ENCODE measurements at places on chromosomes 4 and X. TPM values are rescaled to one million over a fixed set of nuclear protein-coding genes. Genes with fewer than 3 reads are reported as not detected.

DNA sequence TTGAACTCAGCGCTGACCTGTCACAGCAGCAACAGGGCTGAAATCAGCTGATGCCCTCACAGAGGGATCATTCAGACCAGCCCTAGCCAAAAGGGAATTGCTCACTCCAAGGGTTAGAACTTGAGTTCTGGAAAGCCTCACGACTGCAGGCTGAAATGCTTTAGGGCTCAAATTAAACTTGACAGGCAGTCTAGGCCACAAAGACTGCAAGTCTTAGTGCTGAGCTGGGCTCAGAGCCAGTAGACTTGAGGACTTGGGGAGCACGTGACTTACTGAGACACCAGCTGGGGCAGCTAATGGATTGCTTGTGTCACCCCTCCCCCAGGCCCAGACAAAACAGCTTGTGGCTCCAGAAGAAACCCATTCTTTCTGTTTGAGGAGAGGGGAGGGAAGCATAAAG lies 119.0 kb upstream of the SLC6A14 start:
- no peak for DNase-seq

Gene WDFY3
- 38.2 TPM for total RNA-seq

- DNase-seq = no peak
Measured at GRCh38 chrX:125505207-125505606, 185.5 kb downstream of the TEX13C start.

Gene LUZP4
- total RNA-seq = not detected

DNA sequence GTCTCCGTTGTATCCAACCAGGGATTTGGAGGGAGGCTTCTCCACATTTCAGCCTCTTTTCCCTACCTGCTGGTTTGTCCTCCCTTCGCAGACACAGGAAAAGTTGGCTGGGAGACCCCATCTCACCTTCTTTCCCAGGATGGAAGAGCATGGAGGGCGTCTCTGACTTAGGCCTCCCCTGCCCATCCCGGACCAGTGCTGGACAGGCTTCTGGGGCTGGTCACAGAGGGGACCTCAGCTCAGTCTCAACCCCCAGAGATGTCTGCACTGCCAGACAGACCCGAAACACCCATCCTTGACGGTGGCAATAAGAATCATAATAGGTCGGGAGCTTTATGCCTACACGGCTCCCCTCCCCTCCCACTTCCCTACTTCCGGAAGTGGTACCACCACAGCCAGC lies 1.6 kb downstream of the WFS1 start:
- no peak for DNase-seq

Gene PCDH7
- 1.6 TPM for total RNA-seq

- no peak for DNase-seq
Measured at GRCh38 chr4:101793397-101793796, 2.9 kb downstream of the BANK1 start.

DNA sequence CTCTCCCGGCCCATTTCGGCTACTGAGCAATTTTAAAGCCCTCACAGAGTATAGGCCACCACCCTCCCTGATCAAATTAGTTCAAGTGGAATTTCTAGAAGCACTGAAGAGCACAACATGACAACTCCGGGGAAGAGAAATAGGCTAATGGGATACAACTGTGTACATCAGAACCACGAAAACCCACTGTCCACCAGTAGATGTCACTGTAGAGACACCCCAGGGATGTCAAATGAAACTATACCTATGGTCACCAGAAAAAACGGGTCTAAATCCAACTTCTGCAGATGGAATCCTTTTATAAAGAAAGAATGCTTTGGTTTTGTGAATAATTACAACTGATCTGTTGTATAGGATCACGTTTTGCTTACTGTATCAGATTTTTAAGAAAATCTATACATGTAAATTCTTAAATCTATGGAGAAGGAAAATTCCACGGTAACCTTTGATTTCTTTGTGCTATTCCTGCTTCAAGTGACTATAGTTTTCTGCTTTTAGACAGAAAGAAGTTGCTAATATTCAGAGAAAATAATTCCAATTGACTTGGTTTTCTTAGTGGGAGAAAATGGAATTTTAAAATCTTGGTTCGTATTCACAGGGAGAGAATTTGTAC lies 29.5 kb upstream of the MAP3K15 start:
- no peak for DNase-seq

Gene STK26
- 0.79 TPM for total RNA-seq

- no peak for DNase-seq
Measured at GRCh38 chrX:37380924-37381323, 31.8 kb downstream of the PRRG1 start.

Gene AMBN
- total RNA-seq = not detected

GRCh38 chr4:88964450-88964849 lies 92.5 kb downstream of the FAM13A start:
- DNase-seq = no peak

DNA sequence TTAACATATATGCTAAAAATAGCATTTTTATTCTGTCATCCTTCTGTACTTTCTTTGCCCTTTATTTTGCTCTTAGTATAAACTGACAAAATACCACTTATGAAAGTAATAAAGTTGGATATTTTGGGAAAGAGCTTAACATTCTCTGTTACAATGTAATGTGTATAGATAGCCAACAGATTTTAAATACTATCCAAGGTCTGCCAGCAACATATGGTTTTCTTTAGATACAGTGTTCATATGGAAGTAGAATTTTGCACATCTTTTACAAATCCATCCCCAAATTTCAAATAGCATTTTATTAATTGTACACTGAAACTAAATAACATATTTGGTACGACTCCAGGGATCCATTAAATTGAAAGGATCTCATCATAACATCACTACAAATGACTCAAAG lies 268.6 kb upstream of the PCDH18 start:
- no peak for DNase-seq

DNA sequence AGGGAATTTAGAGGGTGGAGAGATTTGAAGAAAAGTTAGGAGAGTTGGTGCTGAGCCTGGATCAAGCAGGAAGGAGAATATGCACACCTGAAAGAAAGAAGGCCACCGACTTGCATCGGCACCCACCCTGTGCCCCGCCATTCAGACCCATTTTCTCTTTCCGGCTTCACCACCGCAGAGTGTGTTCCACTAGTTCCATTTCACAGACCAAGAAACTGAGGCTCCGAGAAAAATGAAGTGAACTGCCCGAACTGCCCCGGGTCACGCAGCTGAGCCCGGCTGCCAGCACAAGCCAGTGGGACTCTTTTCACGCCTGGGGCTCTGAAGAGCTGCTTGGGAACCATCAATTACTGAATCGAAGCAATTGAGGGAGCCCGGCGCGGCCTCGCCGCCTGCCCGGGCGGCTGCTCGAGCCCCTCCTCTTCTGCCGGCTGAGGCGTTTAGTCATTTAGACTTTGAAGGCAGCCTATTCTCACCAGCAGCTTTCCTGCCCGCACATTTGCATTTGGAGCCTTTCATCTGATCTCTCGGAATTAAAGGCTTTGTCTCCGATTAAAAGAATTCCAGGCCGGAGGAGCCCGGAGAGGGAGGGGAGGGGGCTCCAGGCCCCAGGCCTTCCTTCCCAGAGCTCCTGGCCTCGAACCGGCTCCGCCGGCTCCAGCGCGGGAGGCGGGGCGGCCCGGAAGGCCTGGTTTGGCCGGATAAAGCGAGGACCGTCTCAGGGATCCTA lies 140.2 kb upstream of the PJA1 start:
- no peak for DNase-seq

Gene GPC3
- 2.3 TPM for total RNA-seq

GRCh38 chrX:110081320-110081719 lies 78.4 kb downstream of the TMEM164 start:
- no peak for DNase-seq

GRCh38 chrX:13803116-13803515 lies 13.8 kb downstream of the GPM6B start:
- DNase-seq = no peak

Gene GIMD1
- total RNA-seq = not detected

DNA sequence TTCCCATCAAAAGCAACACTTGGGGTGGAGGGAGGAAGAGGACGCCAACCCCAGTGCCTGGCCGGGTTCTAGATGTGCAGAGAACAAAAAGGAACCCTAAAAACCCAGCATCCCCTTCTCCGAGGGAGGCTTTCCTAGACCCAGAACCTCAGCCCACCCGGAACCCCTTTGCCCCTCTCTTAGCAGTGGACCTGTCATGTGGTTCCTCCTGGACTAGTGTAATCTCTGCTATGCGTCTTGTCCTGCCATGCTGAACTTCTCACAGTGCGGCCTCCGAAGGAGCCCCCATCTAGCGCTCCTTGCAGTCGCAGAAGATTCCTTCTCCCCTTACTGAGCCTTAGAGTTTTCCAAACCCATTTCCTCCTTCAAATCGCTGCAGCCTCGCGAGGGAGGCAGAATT lies 1.1 kb upstream of the PRRG3 start:
- no peak for DNase-seq

DNA sequence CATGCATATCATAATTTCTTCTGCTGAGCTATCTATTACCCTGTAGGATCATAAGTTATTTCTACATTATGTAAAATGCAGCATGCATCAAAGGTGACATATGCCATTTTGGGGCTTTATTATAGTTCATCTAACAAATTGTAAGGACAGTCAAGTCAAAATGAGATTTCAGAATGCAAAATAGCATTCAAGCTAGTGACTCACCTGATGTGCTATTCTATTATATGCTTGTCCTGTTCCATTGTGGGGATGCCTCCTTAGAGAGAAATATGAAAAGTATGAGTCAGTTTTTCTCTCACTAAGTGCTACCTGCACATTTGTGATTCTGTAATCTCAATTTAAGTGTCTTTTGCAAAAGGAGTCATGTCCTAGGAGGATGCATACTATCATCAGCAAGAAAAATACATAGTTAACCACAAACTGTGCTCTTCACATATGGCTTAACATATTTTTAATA lies 647.0 kb upstream of the PCDH10 start:
- no peak for DNase-seq

DNA sequence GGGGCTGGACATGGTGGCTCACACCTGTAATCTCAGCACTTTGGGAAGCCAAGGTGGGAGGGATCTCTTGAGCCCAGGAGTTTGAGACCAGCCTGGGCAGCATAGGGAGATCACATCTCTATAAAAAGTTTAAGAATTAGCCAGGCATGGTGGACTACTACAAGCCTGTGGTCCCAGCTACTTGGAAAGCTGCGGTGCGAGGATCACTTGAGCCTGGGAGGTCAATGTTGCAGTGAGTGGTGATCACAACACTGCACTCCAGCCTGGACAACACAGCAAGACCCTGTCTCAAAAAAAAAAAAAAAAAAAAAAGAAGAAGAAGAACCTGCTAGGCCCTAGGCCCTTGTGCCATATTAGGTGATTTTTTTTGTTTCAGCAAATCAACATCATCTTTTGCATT lies 12.2 kb downstream of the SRD5A3 start:
- no peak for DNase-seq

Gene FGFR3
- 1.1 TPM for total RNA-seq

Gene MTTP
- 0.99 TPM for total RNA-seq
